T-helper 2 cell (primary cell): ENCODE measurements at places on chromosomes 7 and 10.

GRCh38 chr7:102323914-102324195 lies 32.4 kb downstream of the SPDYE6 start:
- no peak for DNase-seq

GRCh38 chr7:145382762-145383161 lies 546.9 kb upstream of the TPK1 start:
- DNase-seq = no peak

DNA sequence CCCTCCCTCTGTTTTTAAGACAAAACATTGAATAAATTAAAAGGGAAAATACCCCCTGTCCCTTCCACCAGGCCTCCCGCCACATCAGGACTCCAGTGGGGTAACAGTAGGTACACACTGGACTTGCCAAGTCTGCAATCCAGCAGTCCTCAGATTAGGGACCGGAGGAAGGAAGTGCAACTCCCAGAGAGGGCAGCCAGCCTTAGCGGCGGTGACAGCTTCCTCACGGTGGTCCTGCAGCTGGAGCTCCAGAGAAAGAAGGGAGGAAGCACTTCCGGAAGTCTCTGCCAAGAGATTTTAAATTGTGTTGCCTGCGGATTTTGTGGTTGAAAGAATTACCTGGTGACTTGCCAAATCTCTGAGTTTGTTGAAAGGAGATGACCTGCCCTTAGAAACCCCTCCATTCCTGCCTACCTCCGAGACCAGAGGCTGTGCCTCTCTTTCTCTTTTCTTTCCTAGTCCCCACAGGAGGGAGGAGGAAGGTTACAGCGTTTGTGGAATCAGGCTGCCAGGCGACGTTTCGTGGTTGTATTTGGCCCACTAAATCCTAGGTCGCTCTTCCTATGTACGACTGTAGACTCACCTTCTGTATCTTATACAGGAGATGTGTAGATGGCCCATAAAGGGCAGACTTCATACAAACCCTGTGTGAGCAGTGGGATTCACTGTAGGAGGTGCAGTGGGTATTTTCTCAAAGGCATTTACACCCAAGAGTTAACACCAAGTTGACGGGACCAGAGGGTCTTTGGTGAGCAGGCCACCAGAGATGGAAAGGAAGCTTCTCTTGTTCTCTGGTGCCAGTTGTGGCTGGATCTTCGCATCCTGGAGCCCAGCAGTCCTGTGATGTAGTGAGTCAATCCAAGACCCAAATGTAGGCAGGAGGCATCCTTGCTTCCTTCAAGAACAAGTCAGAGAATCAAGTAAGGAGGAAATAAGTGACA lies 77.9 kb downstream of the INSIG1 start:
- DNase-seq = no peak

DNA sequence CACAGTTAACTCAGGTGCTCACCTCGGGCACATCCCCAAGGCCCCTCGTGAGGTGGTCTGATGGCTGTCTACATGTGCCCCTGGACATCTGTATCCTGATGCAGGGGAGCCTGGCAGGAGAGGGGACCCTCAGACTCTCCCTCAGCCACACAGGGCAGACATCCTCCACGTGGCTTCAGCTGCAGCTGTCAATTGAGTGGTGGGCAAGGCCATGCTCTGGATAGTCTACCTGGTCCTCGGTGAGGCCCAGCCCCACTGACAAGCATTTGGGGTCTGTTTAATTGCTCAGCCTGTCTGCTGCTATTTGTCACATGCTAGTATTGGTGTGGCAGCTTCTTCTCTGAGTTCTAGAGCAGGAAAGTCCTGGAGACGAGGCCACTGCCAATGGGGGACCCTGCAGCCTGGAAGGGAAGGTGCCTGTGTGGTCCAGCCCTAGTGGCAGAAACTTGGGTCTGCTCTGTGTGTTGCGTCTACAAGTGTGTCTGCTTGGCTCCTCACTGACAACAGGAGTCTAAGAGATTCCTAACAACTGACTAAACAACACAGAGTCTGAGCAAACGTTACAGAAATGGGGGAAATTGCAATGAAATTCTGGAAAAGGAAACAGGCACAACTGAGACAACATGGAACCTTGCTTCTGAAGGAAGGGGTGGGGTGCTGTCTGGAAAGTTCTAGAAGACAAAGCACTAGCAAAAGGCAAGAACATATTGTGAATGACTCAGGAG lies 59.3 kb upstream of the IGFBP3 start:
- no peak for DNase-seq

DNA sequence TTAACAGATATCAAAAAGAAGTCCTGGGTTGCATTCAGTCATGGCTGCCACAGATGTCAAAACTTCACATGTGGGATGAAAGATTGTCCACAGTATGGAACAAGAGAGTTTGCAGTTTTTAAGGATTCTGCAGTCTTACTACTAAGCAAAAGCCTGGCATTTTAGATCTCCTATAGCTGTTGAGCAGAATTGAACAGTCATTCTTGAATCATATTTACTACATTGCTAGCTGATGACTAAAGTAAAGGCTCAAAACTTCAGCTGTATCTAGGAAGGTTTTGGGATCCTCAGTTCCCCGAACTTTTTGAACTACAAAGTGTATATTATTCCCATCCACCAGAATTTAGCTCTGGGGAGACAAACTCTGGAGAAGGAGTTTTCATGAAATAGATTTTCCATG lies 31.0 kb downstream of the BET1 start:
- DNase-seq = no peak

GRCh38 chr10:130994845-130995244 lies 316.7 kb downstream of the TCERG1L start:
- no peak for DNase-seq

DNA sequence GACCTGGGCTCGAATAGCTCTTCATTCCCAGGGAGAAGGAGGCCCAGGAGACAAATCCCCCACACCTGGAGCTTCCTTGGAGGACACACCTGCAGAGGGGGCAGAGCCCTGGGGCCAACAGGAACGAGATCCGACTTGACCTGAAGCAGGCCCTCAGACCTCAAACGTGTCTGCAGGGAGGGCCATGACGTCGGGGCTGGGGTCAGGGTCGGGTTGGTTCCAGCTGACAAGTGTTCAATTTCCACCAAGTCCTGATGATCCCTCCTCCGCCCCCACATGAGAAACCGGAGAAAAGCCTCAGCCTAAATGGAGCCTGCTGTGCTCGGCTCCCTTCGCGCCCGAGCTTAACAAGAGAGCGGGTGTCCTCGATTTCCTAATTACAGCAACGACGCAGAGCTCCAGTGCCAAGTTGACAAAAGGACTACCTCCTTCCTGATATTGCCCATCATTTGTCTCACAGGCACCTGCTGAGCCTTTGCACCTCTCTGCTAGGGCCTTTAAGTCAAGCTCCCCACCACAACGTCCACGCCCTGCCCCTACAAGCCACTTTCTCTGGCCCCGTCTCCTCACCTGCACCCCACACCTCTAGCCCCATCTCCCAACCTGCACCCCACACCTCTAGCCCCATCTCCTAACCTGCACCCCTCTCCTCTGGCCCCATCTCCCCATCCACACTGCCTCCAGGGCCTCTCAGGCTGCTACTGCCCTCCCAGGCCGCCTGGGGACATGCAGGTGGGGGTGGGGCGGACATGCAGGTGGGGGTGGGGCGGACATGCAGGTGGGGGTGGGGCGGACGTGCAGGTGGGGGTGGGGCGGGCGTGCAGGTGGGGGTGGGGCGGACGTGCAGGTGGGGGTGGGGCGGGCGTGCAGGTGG lies 519.4 kb downstream of the GLRX3 start:
- no peak for DNase-seq

GRCh38 chr10:95756809-95757684 lies 1.1 kb downstream of the ENTPD1 start:
- DNase-seq = no peak

DNA sequence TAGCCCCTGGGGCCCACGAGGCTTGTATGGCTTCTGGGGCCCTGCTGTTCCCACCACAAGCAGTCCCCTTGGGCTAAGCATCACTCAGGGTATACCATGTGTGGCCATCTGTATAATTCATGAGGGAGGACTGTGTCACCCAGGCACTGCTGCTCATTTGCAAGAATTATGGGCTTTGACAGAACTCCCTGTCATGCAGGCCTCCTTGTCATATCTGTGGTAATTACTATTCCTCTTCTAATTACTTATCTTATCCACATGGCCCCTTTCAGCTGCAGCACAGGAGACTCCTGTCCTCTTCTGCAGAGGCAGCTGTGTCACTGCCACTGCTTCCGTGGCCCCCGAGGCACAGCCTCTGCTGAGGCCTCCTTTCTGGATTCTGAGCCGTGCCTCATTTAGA lies 46.3 kb downstream of the LRMDA start:
- DNase-seq = no peak

- DNase-seq = no peak
Measured at GRCh38 chr10:80185578-80186299, 19.6 kb downstream of the ANXA11 start.

DNA sequence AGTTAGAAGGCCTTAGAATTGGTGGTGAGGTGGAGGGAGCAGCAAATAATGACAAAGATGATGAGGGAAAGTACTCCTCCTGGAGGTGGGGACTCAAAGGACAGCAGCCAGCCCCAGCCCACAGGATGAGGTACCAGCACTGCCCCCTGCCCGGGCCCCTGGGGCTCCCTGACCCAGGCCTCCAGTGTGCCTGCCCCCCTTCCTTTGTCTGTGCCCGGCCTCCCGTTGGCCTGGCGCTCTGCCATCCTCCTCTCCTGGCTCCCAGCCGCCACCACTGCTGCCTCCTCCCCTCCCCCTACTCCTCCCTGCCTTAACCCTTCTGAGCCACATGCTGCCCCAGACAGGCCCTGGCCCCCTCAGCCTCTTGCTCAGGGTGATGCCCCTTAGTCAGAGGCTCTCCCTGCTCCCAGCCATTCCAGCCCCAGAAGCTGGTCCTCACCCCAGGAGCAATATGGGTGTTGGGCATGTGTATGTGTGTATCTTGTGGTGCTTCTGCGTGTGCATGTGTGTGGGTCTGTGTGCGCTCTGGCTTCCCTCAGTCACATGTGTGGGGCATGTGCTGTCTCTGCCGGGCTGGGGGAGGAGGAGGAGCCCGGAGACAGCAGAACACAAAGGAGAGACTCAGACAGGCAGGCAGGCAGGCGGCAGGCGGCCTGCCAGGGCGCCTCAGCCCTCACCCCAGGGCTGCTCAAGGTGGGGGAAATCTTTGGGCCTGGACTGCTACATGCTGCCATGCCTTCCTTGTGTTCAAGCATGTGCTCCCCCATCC lies 2.6 kb downstream of the LDB1 start:
- DNase-seq = no peak

DNA sequence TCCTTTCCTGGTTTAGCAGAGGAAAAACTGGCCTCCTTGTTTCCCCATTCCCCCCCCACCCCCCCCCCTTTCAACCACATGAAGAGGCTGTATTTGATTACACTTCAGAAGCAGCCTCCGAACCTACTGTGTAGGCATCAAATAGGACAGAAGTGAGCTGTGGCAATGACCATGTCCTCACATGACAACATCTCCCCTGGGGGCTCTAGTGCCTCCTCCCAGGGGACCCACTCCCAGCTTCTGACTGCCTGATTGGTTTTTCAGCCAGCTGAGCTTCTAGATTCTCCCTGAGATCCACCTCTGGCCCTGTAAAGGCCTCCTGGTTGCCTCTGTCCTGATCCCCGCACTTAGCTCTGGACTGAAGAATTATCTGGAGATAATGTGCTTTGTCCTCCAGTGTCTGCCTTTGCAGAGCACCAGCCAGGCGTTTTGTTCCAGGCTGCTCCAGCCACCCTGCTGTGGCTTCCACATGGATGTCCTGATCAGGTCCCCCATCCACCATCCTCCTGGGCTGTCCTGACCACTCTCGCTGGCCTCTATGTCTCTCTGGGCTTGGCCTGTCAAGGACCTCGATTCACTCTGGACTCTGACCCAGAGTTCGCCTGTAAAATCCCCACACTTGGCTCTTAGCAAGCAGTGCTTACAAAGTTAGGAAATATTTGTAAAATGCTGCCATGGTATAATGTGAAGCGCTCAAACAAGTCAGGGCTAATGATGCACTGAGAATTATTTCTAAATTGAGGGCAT lies 42.4 kb upstream of the TOMM7 start:
- no peak for DNase-seq

GRCh38 chr10:24382596-24382978 lies 173.6 kb downstream of the KIAA1217 start:
- no peak for DNase-seq

GRCh38 chr7:116185956-116186355 lies 24.4 kb upstream of the TES start:
- no peak for DNase-seq

GRCh38 chr7:86925221-86925620 lies 134.2 kb downstream of the ELAPOR2 start:
- DNase-seq = peak; percentile 46

GRCh38 chr7:150850273-150850672 lies 2.0 kb upstream of the AOC1 start:
- no peak for DNase-seq

GRCh38 chr7:70920876-70921275 lies 211.1 kb upstream of the GALNT17 start:
- DNase-seq = no peak

- DNase-seq = no peak
Measured at GRCh38 chr10:117755659-117756014, 213.1 kb downstream of the EMX2 start.

GRCh38 chr10:77052593-77052992 lies 585.0 kb downstream of the KCNMA1 start:
- no peak for DNase-seq

- DNase-seq = no peak
Measured at GRCh38 chr10:79081353-79082034, 12.7 kb downstream of the ZMIZ1 start.

DNA sequence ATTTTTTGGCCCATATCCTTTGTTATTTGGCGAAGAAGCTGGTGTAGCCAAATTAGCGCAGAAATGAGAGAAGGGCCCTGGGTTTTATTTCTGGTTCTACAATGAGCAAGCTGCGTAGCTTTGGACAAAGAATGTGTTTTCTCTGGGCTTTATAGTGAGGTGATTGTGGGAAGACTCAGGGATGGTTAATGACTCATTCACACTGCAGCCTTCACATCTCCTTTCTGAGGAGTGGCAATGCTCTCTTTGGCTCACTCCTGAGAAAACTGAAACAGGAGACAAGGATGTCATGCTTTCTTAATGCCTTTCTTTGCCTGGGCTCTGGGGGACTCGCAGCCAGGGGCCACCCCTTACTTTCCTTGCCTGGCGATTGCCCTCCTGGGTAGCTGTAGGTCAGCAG lies 271.0 kb upstream of the PODXL start:
- DNase-seq = no peak

DNA sequence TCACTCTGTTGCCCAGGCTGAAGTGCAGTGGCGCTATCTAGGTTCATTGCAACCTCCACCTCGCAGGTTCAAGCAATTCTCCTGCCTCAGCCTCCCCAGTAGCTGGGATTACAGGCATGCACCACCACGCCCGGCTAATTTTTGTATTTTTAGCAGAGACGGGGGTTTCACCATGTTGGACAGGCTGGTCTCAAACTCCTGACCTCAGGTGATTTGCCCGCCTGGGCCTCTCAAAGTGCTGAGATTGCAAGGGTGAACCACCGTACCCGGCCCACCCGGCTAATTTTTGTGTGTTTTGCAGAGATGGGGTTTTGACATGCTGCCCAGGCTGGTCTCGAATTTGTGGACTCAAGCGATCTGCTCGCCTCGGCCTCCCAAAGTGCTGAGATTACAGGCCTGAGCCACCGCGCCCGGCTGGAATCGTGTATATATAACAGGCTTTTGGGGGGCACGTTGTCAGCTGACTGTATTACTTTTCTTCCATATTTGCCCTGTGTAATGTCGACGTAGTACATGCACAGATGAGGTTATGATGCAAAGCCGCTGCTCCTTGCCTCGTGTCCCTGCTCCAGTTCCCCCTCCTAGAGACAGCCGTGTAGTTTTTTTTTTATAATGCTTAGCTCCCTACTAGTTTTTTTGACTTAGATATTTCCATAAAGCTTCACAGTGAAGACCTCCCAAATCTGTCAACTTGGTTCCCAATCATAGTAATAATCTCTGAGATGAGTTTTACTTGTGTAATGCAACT lies 883 bp upstream of the TRA2A start:
- DNase-seq = no peak
